Endothelial cell (in vitro differentiated cells): ENCODE measurements at places on chromosomes 4 and X. TPM values are rescaled to one million over a fixed set of nuclear protein-coding genes. Genes with fewer than 3 reads are reported as not detected.

Gene RPS6KA3
- 50.9 TPM for total RNA-seq

GRCh38 chr4:81663368-81663767 is 191.7 kb upstream of the RASGEF1B start:
- DNase-seq = no peak
- no peaks in the 10 kb centered on the region for H3K36me3 ChIP-seq
- H3K27me3 ChIP-seq = no peaks in the 10 kb centered on the region

DNA sequence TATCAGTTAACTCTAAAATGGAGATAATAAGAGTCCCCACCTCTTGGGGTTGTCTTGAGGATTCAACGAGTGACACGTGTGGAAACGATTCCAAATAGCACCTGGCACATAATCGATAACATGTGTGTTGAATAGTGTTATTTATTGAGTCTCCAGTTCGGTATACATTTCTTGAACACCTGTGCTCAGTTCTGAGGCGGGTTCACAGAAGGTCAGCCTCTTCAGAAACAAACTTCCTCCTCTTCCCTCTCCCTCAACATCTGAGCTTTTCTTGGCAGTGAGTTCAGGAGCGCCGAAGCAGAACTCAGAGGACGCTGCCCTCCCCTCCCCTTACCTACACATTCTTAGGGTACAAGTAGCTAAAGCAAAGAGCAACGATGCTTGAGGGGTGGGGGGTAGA is 934 bp downstream of the PDHA1 start:
- peak overlapping the region; percentile 89 for H3K4me3 ChIP-seq
- no peak for DNase-seq
- H3K27ac ChIP-seq = no peak overlapping the region
- H3K36me3 ChIP-seq = no peaks in the 10 kb centered on the region

Gene CENPVL2
- total RNA-seq = not detected

- H3K36me3 ChIP-seq = no peaks in the 10 kb centered on the region
- no peak for DNase-seq
- no peaks in the 10 kb centered on the region for H3K4me1 ChIP-seq
- no peaks in the 10 kb centered on the region for H3K27me3 ChIP-seq
Observed at GRCh38 chrX:130158311-130158710, 7.3 kb downstream of the AIFM1 start.
